ENCODE measurements at places on chromosomes 6 and 20.

- no peak for DNase-seq
Measured at GRCh38 chr20:43462660-43463526, 5.2 kb downstream of the SRSF6 start.

GRCh38 chr6:32816746-32817204 is at the start of gene HLA-DOB:
HLA-DOB (minus strand) TSS chr6:32817002; CDS start chr6:32816951, 51 bp downstream.
- DNase-seq: no peak

DNA sequence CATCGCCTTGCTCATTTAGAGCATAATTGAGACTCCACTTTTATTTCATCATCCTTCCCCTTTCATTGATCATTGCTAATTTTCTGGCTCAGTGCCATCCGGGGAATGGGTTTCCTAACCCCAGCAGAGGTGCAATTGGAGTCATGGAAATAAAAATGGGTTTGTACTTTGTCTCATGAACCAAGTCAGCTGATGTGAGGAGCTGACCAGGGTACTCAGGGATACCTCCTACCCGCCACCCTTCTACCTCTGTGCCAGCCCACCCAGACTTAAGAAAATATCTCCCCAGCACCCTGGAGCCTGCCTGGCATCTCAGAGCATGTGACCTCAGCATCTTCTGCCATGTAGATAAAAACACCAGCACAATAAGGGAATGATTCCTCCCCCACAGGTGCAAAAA is 59.1 kb upstream of the MAFB start:
- no peak for DNase-seq

- no peak for DNase-seq
Measured at GRCh38 chr20:20524756-20525155, 156.9 kb downstream of the INSM1 start.

- no peak for DNase-seq
Measured at GRCh38 chr6:137269347-137269746, 50.2 kb upstream of the IFNGR1 start.

All from GM19239 (cell line).